EH (cell line): ENCODE measurements at places on chromosomes 6 and 20.

DNA sequence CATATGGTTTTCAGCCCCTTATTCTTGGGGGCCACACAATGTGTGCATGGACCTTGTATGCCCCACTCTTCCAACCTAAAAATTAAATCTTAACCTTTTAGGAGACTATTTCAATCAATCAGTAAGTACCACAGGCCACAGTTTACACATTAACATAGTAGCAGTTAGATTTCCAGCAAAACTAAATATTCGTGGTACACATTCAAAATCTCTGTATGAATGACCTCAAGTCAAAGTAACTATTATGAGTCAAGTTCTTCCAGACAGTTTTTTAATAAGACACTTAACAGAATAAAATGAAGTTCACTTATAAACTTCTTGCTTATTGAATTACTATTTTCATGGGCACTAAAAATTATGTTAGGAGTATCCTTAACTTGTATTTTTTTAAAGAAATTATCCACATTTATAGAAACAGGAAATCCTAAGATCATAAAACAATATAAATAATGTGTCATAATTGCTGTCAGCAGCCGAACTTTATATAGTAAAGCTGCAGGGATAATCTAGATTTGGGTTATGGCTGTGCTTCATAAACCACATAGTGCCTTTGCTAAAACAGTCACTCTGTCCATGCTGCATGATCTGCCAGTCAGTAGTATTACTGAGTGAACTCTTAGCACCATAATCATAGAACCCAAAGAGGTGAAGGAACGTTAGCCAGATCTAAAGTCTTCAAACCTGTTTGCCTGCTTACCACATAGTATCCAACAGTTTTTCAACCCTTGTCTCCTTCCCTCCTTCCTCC is 21.7 kb downstream of the SEC63 start:
- peak; percentile 20 for DNase-seq

GRCh38 chr6:133741375-133741861 is 147.5 kb upstream of the TCF21 start:
- no peak for DNase-seq

DNA sequence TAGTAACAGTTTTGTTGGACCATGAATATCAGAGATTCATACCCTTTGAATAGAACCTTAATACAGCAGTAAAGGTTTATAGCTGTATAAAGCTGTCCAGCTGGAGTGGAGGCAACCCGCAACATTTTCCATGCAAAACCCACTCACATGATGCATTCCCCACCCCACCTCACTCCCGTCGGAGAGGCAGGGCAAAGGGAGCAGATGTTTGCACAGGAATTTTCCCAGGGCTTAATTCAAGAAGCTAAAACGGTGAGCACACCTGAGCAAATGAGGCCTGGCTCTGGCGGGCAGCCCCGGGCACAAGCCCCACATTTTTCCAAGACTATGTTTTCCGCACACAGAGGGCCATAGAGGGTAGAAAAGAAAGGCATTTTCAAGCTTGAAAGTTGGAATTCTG is 191.7 kb downstream of the FOXC1 start:
- no peak for DNase-seq

GRCh38 chr6:14379568-14379967 is 262.0 kb downstream of the CD83 start:
- DNase-seq, result no peak

DNA sequence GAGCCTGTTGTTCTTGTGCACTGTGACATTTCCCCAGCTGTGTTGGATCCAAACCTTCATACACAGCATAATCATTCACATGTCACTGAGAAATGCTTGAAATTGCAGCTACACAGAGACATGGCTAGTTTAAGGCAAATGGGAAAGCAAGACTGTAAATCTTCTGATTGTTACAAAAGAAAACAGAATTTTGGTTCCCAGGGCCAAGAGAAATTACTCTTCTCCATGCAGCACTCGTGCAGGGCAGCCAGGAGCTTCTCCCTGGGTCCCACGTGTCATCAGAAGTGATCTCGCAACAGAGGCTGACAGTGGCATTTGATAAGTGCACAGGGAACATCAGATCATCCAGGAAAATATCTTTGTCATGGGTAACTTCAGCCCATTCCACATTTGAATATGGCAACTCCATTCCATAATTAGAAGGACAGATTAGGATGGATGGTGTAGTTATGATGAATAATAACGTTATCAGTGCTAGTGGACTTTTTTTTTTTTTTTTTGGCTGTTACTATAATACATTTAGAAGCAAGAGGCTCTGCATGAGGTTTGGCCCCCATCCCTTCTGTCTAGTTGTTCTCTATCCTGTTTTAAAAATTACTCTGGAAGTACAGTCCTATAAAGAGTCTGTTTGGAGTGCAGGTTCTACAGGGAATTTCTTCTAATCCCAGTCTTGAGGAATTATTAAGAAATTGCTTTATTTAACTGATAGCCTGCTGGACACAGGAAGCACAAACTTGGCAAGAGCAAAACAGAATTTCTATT is 571.0 kb upstream of the NOX3 start:
- DNase-seq, result no peak
